ENCODE measurements at places on chromosomes 7 and 10. TPM values are rescaled to one million over a fixed set of nuclear protein-coding genes. Genes with fewer than 3 reads are reported as not detected.
A peak's percentile ranks its signal among the peaks of the same experiment; 100 is the strongest.

The TWIST1 gene
- total RNA-seq = not detected

- DNase-seq = peak; percentile 31
Observed at GRCh38 chr7:82442492-82443035, 1.0 kb downstream of the CACNA2D1 start.

GRCh38 chr7:134067164-134067563 is 60.0 kb upstream of the LRGUK start:
- no peak for DNase-seq

The WBP1L gene
- 29.3 TPM for total RNA-seq
